ENCODE measurements at places on chromosomes 5 and 9.

DNA sequence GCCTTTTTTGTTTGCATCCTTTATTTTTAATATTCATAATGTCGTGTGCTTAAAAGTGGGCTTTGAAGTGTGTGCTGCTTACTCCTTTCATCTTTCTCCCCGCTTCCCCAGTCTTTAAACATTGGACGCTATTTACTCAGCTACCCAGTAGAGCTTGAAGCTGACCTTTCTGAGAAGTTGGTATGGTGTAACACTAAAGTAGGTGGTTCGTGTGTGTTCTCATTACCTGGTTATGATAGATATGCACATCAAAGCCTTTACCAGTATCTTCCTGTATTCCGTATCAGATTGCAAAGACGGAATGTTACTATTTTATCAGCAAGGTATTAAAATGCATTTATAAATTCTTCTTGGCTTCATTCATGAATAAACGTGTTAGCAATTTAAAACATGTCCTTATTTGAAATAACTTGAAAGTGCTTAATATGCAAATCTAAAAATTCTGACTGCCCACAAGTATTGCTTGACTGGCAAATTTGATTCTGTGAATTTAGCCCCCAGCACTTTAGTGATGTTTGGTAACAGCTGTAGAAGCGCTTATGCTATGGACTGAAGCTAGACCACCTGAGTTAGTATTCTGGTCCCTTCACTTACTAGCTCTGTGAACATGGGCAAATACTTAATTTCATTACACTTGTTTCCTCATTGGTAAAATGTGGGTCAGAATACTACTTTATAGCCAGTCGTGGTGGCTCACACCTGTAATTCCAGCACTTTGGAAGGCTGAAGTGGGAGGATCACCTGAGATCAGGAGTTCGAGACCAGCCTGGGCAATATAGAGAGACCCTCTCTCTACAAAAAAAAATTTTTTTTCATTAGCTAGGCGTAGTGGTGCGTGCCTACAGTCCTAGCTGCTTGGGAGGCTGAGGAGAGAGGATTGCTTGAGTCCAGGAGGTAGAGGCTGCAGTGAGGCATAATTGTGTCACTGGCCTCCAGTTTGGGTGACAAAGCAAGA, 1.7 kb downstream of the RRAGA start:
- no peak for DNase-seq

- DNase-seq: no peak
Measured at GRCh38 chr5:93161661-93162654, 419.1 kb downstream of the NR2F1-AS1 start.

- DNase-seq: no peak
Measured at GRCh38 chr5:64766941-64767340, 1.6 kb downstream of the SREK1IP1 start.

DNA sequence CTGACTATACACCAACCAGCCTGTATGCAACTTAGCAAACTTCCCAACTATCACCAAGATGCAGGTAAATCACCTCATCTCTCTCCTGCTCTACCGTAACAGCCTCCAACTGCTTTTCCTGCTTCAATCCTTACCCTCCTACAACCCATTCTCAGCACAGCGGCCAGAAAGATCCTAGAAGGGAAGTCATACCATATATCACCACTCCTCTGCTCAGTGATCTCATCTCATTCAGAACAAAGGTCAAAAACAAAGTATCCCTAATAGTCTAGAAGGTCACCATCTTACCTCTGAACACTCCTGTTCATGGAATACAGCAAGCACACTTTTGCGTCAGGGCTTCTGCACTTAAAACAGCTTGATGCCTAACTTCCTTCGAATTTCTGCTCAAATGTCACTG, 62.2 kb upstream of the RNF38 start:
- no peak for DNase-seq

DNA sequence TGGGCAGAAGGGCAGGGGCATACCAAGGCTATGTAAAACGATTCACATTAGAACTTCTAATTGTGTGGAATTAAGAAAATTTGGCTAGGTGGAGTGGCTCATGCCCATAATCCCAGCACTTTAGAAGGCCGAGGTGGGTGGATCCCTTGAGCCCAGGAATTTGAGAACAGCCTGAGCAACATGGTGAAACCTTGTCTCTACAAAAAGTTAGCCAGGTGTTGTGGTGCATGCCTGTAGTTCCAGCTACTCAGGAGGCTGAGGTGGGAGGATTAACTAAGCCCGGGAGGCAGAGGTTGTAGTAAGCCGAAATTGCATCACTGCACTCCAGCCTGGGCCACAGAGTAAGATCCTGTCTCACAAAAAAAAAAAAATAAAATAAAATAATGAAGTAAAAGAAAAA, 65.2 kb downstream of the LIX1 start:
- no peak for DNase-seq

DNA sequence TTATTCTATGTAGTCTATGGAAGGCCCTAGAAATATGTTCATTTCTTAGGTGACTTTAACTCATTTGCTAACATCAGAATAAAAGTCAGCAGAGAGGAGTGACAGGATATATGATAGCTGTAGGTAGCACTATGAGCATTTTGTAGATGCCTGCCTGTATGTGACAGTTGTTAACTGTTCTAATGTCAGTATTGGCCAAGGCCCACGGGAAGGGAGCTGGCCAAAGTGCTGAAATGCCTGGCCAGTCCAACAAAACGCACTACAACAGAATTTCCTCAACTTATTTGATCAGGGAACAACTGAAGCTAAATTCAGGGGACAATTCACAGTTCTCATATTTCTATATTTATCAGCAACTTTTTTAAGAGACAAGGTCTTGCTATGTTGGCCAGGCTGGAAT, 20.8 kb downstream of the SV2C start:
- DNase-seq: peak; percentile 53

DNA sequence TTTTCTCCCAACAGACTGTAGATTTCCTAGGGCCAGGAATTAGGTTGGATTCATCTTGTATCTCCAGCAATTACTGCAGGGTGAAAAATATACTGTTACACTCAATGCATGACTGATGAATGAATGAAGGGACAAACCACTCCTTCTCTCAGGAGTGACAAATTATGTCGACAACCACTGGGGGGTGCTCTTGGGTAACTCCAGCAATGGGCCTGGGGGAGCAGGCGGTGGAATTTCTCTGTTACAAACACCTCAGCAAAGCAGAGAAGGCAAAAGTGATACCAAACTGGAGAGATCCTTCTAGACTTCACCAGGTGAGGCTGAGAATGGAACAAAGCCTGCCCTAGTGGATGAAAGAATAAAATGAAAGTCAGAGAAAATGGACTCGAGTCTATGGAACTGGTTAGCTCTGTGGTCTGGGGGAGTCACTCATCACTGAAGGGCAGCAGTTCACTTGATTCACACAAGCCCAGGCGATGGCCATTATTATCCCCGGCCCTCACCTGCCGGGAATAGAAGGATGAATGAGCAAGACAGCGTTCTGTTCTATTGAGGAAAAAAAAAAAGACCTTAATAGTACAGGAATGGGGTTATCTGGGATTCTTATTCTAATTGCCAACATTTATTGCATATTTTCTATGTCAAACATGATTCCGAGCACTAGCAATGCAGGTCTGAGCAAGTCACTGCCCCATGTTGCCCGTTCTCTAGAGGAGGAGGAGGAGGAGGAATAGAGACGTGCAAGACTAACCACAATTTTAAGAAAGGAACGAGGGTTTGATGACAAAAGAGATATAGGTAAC, 341.1 kb downstream of the ASTN2 start:
- DNase-seq: no peak

- no peak for DNase-seq
Measured at GRCh38 chr5:105581988-105582690, 2019.5 kb upstream of the NUDT12 start.

- no peak for DNase-seq
Measured at GRCh38 chr5:127515693-127516440, 1.6 kb upstream of the PRRC1 start.

- DNase-seq: no peak
Measured at GRCh38 chr9:136052991-136053756, 41.9 kb downstream of the NACC2 start.

GRCh38 chr5:173988554-173989431, at the start of gene C5orf47:
C5orf47 (plus strand) TSS chr5:173989170; CDS start chr5:173989264, 94 bp downstream.
- DNase-seq: no peak

- no peak for DNase-seq
Measured at GRCh38 chr5:5139336-5139776, 774 bp upstream of the ADAMTS16 start.

- DNase-seq: no peak
Measured at GRCh38 chr5:73288803-73289720, 116.1 kb downstream of the TMEM174 start.

- DNase-seq: no peak
Measured at GRCh38 chr9:32722704-32723103, 60.6 kb upstream of the TMEM215 start.

GRCh38 chr5:42074353-42074752, 149.3 kb downstream of the FBXO4 start:
- DNase-seq: no peak

DNA sequence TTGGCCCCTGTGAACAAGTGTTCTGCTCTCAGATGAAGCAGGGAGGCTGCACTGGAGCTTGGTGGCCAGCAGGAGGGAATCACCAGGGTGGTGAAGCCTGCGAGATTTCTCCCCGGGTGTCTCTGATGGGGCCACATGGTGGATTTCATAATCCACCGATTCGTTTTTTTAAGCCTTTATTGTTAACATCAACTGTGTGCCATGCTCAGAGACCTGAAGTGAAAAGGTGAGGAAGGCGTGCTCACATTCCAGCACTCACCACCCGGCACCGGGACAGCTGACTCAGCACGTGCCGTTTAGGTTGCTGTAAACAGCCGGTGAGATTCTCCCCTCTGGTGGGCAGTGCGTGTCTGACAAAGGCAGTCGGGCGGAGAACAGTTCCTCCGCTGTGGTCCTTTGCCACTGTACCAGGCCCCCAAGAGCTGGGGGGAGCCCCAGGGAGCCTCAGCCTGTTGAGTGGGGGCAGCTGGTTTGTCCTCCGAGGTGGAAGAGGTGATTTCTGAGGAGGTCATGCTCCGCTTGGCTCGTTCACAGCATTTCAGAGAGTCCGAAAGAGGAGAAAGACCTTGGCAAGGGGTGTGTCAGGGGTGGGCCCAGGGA, 12.7 kb upstream of the AHRR start:
- no peak for DNase-seq

- peak; percentile 5 for DNase-seq
Measured at GRCh38 chr5:135236908-135237747, 161.9 kb downstream of the MACROH2A1 start.

DNA sequence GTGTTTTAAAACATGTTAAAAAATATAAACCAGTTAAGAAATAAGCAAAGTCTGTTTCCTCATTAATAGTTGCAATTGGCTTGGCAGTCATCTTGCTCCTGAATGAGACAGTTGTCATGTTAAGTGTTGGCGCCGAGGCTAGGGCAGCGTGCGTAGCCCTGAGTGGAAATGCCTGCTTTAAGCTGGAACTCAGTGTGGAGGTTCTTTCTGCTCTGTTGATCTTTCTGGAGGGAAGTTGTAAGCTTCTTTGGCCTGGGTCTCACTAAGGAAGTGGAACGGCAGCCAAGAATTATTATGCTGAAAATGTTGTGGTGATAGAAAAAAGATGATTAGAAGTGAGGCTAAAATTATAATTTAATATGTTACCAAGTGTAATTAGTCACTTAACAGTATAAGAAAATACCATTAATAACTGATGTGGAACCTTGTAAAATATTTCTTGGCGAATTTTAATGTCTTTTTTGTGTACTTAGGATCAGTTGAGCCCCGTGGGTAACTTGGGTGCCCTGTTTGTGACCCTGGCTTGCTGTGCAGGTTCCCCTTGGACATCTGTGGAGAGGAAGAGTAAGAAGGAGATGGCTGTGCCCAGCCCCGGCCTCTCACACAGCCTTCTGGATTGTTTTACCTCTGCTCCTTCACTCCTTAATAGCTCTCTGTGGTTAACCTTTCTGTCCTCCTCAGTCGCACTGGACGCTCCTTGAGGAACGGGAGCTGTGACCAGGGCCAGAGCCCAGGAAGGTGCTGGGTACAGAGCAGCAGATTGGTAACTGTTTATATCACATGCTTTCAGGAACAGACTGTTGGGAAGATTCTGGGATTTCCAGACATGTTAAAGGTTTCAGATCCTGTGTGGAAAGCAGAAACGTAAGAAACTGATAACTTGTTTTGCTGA, 31.0 kb downstream of the PCBD2 start:
- DNase-seq: no peak

DNA sequence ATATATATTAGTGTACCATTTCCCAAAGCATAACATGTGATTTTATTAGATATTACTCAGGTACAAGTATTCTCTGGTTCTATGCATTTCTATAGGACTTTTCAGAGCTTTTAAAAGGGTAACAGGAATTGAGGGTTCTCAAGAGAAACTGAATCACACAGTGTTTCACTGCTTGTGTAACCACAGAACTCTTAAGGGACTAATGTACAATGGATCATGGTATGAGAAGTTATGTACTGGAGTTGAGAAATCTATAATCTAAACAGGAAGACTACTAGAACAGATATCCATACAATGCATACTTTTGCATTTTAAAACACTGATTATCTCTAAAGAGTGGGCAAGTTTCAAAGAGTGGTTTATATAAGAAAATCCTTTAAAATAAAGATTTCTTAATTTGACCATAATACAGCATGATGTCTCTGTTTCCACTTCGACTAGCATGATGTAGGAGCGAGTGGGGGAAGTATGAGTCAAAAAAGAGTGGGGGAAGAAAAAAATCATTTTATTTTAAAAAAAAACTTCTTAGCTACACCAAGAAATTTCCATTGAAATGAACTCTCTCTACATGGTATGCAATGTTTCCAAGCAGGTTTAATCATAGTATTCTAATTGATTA, 183.5 kb downstream of the RFX3 start:
- no peak for DNase-seq

GRCh38 chr9:136044971-136045594, 50.0 kb downstream of the NACC2 start:
- no peak for DNase-seq

DNA sequence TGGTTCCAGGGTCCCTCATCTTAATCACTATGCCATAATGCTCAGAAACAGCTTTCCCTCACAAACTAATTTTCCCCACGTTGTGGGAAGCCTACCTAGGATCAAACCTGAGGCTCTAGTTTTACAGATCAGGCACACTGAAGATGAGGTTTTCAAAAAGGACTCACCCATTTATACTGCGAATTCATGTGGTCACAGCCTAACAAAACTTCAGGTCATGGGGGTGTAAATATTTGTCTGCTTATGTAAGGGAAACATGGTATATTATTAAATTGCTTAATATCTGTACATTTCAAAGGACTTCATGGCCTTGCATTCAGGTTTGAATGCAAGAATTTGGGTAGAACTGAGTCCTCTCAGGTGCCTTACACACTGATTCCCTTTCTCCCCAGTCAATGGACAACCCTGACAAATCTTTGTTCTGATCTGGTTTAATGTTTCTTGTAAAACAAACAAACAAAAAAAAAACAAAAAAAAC, 12.1 kb downstream of the ZFAND5 start:
- DNase-seq: no peak

DNA sequence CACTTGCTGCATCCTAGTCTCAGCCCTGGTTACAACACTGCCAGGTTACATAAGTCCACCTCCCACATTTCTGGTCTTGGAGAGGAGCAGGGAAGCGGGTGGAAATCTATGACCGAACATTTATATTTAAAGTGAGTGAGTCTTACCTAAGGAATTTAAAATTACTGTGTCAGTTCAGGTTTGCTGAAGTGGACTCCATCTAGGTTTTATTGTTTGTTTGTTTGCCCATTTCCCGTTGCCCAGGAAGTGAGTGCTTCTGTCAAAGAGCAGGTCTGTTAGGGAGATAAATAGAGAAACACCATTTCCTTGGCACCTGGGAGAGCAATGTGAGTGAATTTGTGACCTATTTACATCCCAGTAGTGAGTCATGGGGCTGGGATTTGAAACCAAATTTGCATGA, 179.5 kb downstream of the KIF4B start:
- no peak for DNase-seq
